Thymus (tissue), 14 donors: ENCODE measurements at places on chromosomes 16 and 17. TPM values are rescaled to one million over a fixed set of nuclear protein-coding genes. Genes with fewer than 3 reads are reported as not detected.

GRCh38 chr16:11180489-11180888 is 75.5 kb downstream of the SOCS1 start:
- H3K36me3 ChIP-seq, result peaks cover 18% of the 10 kb centered on the region
- H3K27ac ChIP-seq, result no peak overlapping the region
- no peak for DNase-seq

- DNase-seq, result no peak
- no peak overlapping the region for H3K4me3 ChIP-seq
- H3K27me3 ChIP-seq, result no peaks in the 10 kb centered on the region
- no peaks in the 10 kb centered on the region for H3K36me3 ChIP-seq
- H3K4me1 ChIP-seq, result no peaks in the 10 kb centered on the region
Observed at GRCh38 chr16:19458722-19459379, 41.2 kb downstream of the TMC5 start.

GRCh38 chr17:47286198-47286914 is 32.7 kb downstream of the ITGB3 start:
- no peaks in the 10 kb centered on the region for H3K4me1 ChIP-seq
- no peaks in the 10 kb centered on the region for H3K36me3 ChIP-seq
- no peak overlapping the region for H3K4me3 ChIP-seq
- no peaks in the 10 kb centered on the region for H3K27me3 ChIP-seq
- no peak for DNase-seq

DNA sequence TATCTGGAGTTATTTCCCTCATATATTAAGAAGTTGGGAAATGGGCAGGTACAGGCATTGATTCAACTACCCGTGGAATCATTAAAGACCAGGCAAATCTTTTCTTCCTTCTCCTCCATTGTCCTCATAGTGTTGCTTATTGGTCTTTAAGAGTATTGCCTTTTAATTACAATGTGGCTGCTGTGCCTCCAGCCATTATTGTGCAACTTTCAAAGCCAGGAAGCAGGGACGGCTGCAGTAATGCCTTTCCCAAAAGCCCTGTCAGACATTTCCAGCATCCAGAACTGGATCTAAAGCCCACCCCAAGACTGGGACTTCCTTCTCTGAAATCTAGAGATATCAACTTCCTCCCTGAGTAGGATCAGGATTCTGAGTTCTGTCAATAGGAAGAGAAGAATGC is 42.3 kb upstream of the MED9 start:
- H3K27me3 ChIP-seq, result no peaks in the 10 kb centered on the region
- peak overlapping the region; percentile 93 for H3K27ac ChIP-seq
- no peak overlapping the region for H3K4me3 ChIP-seq
- H3K4me1 ChIP-seq, result peaks cover 30% of the 10 kb centered on the region

DNA sequence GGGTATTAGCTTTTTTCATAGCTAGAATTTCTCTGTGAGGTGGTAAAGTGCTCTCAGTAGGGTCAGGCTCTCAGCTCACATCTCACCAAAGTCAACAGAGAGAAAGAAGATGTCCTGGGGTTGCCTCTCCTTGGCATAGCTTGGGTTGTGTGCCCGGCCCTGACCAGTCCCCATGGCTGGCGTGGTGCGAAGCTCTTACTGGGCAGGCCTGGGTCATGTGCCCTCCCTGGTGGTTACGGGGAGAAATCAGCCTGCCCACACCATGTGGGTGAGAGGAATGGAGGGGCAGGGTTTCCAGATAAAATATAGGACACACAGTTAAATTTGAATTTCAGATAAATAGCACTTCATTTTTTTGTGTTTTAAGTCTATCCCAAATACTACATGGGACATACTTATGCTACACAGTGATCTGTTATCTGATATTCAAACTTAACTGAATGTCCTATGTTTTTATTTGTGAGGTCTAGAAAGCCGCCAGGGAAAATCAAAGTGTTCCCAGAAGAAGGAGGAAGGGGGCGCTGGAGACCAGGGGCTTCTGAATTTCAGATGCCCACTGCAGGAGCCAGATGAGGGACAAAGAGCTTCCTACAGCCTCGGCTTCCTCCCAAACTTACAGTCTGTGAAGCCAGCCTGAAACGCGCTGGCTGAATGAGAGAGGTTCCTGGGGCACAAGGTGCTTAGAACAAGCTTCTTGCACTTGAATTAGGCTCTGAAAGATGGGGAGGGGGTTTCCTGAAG is 45.4 kb downstream of the NKD1 start:
- no peak overlapping the region for H3K4me3 ChIP-seq
- DNase-seq, result no peak
- peaks cover 21% of the 10 kb centered on the region for H3K4me1 ChIP-seq
- no peak overlapping the region for H3K27ac ChIP-seq
- H3K27me3 ChIP-seq, result no peaks in the 10 kb centered on the region

DNA sequence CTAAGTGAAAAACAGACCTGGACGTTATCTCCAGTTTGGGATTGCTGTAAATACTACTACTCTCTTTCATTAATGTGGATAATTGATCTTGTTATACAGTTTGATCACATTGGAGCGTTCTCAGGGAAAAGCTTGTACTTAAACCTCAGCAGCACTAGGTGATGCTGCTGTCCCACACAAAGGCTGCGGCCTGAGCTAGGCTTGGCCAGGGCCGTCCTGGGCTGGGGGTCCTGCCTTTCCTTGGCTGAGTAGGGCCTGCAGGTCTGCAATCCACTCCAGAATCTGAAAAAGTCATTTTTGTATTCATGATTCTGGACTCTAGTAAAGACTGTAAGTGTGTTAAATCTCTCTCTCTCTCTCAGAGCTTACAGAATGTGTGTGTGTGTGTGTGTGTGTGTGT is 23.7 kb upstream of the PMFBP1 start:
- no peak overlapping the region for H3K4me3 ChIP-seq
- no peak for DNase-seq
- H3K36me3 ChIP-seq, result no peaks in the 10 kb centered on the region
- no peak overlapping the region for H3K27ac ChIP-seq

DNA sequence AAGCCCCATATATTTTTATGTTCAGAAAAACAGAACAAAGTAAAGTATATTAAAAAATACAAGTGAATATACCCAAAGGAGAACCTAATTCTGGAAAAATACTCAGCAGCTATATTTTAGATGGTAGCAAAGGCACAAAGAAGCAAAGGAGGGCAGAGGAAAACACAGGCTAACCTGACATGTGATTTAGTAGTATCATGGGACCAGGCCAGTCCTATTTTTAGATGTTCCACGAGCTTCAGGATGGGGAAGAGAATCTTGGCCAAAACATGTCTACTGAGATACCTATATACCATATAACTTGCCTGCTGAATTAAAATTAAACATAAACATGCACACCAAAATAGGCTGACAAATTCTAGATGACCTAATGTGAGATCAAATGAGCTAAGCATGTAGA is 32.9 kb downstream of the SMYD4 start:
- no peaks in the 10 kb centered on the region for H3K27me3 ChIP-seq
- no peaks in the 10 kb centered on the region for H3K4me1 ChIP-seq
- no peak overlapping the region for H3K4me3 ChIP-seq

DNA sequence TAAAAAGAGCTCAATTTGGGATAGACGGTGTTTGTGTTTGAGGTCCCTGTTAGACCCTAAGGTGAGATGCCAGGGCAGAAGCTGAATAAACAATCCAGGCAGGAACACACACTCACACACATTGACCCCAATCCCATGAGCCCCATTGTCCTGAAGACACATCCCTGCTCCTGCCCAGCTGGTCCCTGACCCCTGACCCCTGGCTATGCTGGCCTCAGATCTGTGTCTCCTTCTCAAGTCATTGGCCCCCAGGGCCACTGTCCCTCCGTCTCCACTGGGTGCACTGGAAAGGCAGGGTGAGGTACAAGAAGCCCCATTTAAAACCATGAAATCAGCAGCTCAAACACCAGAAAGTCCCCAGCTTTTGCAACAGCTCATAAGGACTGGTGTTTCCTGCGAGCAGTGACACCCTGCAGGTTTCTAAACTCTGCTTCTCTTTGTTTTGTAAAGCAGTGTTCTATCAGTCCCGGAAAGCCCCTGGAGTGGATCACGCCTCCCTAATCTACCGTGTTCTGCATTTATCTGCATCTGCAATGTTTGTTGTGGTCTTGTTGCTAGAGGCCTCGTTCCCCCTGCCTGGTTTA is 18.0 kb upstream of the ASGR2 start:
- H3K27me3 ChIP-seq, result no peaks in the 10 kb centered on the region
- peak overlapping the region; percentile 90 for H3K27ac ChIP-seq
- DNase-seq, result no peak
- H3K4me3 ChIP-seq, result no peak overlapping the region

- no peaks in the 10 kb centered on the region for H3K36me3 ChIP-seq
- no peak overlapping the region for H3K4me3 ChIP-seq
- DNase-seq, result no peak
- no peaks in the 10 kb centered on the region for H3K27me3 ChIP-seq
- H3K27ac ChIP-seq, result no peak overlapping the region
Observed at GRCh38 chr16:24409045-24409444, 130.3 kb upstream of the RBBP6 start.

GRCh38 chr16:87196231-87196630 is 121.0 kb downstream of the C16orf95 start:
- no peak overlapping the region for H3K4me3 ChIP-seq
- no peaks in the 10 kb centered on the region for H3K27me3 ChIP-seq
- H3K36me3 ChIP-seq, result no peaks in the 10 kb centered on the region
- H3K4me1 ChIP-seq, result no peaks in the 10 kb centered on the region
- DNase-seq, result no peak

GRCh38 chr16:71540-72401 is 660 bp downstream of the RHBDF1 start:
- peak overlapping the region; percentile 25 for H3K4me3 ChIP-seq
- no peak overlapping the region for H3K27ac ChIP-seq
- peaks cover 95% of the 10 kb centered on the region for H3K27me3 ChIP-seq

GRCh38 chr17:55691666-55692065 is 31.0 kb downstream of the TMEM100 start:
- no peak for DNase-seq
- no peaks in the 10 kb centered on the region for H3K27me3 ChIP-seq
- H3K4me1 ChIP-seq, result no peaks in the 10 kb centered on the region
- H3K27ac ChIP-seq, result no peak overlapping the region
- H3K36me3 ChIP-seq, result no peaks in the 10 kb centered on the region

DNA sequence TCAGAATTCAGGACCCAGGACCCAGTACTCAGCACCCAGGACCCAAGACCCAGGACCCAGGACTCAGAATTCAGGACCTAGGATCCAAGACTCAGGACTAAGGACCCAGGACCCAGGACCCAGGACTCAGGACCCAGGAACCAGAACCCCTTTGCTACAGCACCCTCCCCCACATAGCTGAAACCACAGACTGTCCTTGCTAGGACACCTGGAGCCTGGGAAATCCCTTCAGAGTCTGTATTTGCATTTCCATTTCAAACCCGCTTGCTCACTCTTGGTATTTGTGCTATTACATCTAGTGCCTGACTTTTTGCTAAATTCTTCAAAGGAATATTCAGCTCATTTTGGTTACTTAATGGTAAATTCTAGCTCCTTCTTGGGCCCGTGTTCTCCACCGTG is 275.8 kb upstream of the MAF start:
- DNase-seq, result no peak
- H3K4me1 ChIP-seq, result peaks cover 4% of the 10 kb centered on the region
- H3K27ac ChIP-seq, result no peak overlapping the region
- no peaks in the 10 kb centered on the region for H3K36me3 ChIP-seq
- H3K4me3 ChIP-seq, result no peak overlapping the region

DNA sequence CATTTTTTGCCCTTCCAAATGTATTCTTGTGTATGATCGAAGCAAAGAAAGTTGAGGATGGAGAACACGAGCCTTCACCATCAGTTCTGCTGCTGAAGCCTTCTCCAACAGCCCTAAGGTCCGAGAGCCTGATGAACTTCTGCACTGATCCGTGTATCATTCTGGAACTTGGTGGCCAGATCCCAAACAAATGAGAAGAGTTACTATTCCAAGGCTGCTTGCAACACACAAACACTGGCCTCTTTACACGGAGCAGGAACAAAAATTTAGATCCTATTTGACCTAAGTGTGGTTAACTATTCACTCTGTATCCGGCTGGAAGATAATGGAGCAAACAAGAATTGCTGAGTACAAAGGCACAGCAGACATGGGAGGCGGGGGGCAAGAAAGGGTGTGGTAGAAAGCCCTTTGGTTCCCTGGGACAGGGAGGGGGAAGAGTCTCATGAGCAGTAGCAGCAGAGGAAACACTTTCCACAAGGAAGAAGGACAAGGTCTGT is 282.9 kb downstream of the SOX9 start:
- H3K4me3 ChIP-seq, result no peak overlapping the region
- no peak overlapping the region for H3K27ac ChIP-seq
- H3K4me1 ChIP-seq, result no peaks in the 10 kb centered on the region
- H3K27me3 ChIP-seq, result no peaks in the 10 kb centered on the region
- no peak for DNase-seq

DNA sequence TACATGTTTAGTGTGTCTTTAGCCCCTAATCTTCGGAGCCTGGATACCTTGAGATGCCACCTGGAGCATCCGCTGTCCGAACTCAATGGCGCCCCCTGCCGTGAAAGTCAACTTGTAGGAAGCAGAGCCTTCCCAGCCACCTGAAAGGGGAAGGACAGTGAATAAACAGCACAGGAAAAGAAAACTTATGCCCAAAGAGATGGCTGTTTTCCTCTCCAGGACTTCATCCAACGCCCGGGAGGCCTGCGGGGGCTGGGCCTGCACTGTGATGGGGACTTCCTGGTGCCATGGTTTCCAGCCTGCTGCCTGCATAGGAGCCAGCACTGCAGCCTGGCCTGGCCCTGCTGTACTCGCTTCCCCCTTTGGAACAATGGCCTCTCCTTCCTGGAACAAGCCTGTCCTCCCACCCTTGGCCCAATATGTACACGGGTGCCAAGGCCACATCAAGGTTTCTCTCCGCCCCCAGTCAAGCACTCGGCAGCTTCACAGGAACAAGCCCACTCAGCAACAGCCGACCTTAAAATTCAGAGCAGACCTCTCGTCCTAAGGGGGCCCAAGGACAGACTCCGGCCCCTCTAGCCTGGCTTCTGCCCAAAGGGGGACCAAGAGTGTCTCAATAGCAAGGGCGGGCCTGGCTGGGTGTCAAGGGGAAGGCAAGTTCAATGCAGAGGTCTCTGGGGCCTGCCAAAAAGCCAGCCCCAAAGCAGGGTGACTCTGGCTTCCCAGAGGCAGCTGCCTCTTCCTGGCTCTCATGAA is 4.5 kb upstream of the UNC13D start:
- no peak for DNase-seq
- peak overlapping the region; percentile 68 for H3K27ac ChIP-seq
- H3K4me3 ChIP-seq, result no peak overlapping the region
- peaks cover 40% of the 10 kb centered on the region for H3K4me1 ChIP-seq
- peaks cover 61% of the 10 kb centered on the region for H3K36me3 ChIP-seq
- H3K27me3 ChIP-seq, result no peaks in the 10 kb centered on the region

DNA sequence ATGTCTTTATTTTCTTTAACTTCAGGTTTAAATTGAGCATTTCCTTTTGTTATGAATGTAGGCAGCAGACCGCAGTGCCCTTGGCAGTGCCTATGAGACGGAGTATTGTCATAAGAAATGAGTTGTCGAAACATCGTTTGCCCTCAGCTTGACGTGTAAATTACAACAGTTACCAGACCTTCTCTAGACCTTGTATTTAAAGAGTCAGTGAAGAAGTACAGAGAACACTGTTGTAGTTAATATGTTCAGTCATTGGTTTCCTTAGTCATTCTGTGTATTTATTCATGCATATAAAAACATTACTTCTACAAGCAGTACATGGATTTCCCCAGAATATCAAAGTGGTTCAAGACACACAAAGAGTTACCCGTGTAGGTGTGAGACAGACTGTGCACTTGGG is 19.0 kb downstream of the IRF8 start:
- H3K36me3 ChIP-seq, result peaks cover 18% of the 10 kb centered on the region
- H3K27ac ChIP-seq, result no peak overlapping the region
- no peaks in the 10 kb centered on the region for H3K27me3 ChIP-seq
- H3K4me1 ChIP-seq, result peaks cover 30% of the 10 kb centered on the region
- no peak for DNase-seq

The SSTR5 gene
- total RNA-seq, result not detected

The GNGT2 gene
- total RNA-seq, result 6.9 TPM

The PITPNM3 gene
- total RNA-seq, result 0.33 TPM

The CBFA2T3 gene
- total RNA-seq, result 11.2 TPM

The CACNG1 gene
- 0.42 TPM for total RNA-seq

The EFTUD2 gene
- total RNA-seq, result 65.8 TPM

The CDH8 gene
- 0.61 TPM for total RNA-seq

The TRAPPC1 gene
- 29.0 TPM for total RNA-seq

The SHPK gene
- total RNA-seq, result 6.8 TPM

The CHRNE gene
- 0.24 TPM for total RNA-seq
